ENCODE measurements at places on chromosomes 11 and 22.

GRCh38 chr11:27447288-27448183, 25.1 kb downstream of the LGR4 start:
- no peak for DNase-seq

GRCh38 chr22:33047744-33048143, 10.4 kb downstream of the SYN3 start:
- no peak for DNase-seq

DNA sequence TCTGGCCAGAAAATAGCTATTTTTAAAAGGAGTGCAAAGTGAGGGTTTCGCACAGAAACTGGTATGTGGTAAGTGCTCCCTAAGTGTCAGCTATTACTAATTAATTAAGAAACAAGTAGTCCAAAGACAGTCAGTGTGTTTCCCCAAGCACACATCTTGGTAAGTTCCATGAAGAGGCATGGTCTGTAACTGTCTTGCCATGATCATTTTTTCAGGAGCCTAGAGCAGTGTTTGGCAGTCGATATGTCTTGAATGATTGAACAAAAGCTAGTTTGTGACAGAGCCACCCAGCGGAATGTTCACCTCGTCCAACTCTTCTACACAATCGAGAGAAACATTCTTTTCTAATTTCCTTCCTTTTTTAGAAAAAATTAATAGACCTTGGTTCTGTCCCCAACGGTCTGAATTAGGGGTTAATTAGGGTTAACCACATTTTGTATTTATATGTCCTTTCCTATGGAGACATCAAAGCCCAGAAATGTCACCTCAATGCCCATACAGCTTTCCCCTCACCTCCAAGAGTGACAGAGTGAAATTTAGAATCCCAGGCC, 57.6 kb upstream of the FTH1 start:
- DNase-seq, result no peak

DNA sequence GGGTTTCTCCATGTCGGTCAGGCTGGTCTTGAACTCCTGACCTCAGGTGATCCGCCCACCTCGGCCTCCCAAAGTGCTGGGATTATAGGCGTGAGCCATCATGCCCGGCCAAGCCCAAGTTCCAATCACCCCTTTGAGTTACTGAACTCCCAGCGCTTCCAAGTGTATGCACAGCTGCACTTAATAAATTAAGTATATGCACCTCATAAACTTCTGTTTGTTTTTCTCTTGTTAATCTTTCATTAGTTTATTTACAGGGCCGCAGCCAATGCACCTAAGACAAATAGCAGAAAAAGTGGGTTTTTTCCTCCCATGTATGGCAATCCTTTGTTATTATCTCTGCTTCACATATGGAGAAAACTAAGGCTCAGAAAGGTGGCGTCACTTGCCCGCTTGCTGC, 21.3 kb downstream of the SYN3 start:
- DNase-seq, result no peak

DNA sequence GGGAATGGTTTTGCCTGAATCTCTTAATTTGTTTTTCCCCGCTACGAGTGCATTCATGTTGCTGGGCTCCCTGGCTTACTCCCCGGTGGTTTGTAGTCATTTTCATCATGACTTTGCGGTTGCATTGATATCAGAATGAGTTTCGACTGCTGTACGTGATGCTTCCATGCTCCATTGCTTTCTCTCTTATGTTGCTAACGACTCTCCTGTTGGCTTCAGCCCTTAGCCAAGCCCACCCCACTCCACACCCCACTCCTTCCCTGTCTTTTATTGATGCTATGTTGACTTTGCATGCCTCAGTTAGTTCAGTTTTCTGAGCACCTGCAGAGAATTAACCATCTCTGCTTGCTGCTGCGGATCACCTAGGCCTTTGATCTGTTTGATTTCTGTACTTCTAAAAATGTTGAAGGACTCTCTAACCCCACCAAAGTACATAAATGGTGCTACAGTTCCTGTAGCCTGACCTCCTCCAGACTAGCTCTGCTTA, 65.3 kb downstream of the ARFGAP2 start:
- DNase-seq, result peak; percentile 94

- no peak for DNase-seq
Measured at GRCh38 chr11:21820176-21820575, 372.7 kb upstream of the ANO5 start.

DNA sequence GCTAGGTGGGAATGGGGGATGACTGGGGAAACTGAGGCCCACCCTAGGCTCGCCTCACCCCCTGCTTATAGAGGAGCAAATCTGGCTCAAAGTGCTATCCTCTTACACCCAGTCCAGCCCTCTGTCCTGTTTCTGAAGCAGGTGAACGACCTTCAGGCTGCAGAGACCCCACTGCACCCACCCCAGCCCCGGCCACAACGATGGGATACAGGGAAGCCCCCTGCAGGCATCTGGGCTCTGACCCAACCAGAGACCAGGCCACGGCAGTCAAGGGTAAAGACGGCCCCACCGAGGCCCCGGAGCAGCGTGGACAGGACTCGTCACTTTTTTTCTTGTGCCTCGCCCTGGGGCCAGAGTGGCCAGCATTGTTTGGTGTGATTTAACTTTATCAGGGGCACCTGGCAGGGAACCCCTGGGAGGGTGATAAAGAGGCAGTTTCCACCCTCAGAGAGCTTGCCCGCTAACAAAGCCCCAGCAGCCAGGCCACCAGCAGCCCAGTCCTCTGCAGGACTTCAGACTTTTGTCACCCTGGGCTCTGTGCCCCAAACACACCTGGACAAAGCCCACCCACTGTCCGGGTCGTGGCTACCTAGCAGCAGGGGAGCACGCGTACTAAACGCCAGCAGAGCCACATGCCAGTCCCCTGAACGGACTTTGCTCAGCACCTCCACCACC, 612.6 kb downstream of the TBC1D22A start:
- no peak for DNase-seq

DNA sequence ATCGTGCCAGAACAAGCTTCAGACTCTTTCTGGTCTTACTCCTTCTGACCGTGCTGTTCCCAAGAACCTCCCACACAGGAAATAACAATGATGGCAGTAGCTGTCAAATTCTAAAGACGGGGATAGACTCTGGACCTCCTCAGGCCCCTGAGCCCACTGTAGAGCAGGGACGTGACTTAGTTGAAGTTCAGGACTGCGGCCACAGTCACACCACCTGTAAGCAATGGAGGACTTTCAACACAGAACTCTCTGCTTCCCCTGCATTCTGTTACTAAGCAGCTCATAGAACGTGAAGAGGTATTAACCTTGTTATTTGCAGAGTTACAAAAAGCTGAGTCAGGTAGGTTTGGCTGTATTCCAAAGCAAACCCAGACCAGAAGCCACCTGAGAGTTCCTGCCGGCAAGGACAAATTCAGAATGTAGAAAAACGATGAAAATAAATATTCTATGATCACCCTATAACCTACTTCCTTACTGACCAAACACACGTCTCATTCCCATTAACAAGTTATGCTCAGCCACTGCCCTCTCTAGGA, 12.7 kb downstream of the TMEM45B start:
- no peak for DNase-seq

GRCh38 chr11:120065176-120065575, 72.7 kb downstream of the TRIM29 start:
- DNase-seq, result no peak

DNA sequence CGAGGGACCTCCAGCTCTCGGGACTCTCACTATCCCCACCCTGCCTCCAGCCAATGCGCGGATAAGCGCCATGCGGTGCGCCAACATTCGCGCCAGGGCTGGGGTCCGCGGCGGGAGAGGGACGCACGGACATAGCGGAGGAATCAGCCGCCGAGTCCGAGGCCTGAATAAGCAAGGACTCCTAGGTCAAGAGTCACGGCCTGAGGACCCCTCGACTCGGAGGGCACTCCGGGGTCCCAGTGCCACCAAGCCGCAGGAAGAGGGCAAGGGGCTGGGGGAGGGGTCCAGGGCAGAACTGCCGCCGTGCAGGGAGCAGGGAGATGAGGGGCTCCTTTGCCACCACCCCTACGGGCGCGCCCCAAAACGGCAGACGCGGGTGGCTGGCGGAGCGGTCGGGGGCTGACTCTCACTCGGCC, 552 bp downstream of the DSCAML1 start:
- DNase-seq, result no peak

DNA sequence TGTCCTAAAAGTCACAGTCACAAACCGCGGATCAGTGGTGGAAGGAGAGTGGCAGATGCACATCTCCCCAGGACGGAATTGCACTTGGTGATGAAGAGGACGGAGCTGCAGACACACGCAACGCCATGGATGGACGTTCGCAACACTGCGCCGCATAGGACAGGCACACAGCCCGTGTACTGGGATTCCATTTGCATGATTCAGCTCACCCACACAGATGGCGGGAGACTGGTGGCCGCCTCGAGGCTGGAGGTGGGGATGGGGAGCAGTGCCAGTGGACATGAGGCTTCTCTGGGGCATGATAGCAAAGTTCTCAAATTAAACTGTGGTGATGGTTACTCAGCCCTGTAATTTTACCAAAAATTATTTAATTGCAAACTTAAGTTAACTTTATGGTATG, 37.4 kb downstream of the DUSP8 start:
- no peak for DNase-seq

DNA sequence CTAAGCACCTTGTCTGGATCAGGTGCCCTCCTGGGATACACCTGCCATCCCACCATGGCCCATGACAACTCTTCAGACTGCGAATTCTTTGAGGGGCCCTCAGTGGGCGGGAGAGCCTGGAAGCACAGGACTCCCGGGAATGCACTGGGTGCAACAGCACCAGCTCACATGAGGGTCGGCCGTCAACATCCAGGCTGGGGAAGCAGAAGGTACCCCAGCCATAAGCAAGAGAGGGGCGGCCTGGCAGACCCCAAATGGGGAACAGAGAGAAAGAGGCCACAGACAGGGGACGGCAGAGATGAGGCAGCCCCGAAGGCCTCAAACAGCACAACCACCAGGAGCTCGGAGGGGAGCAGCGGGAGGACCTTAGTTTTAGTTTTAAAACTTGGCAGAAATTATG, 94.4 kb downstream of the PHF21B start:
- DNase-seq, result no peak

- no peak for DNase-seq
Measured at GRCh38 chr11:94678236-94678635, 89.9 kb upstream of the AMOTL1 start.

GRCh38 chr22:23387827-23388516, 192.1 kb downstream of the IGLL1 start:
- no peak for DNase-seq

DNA sequence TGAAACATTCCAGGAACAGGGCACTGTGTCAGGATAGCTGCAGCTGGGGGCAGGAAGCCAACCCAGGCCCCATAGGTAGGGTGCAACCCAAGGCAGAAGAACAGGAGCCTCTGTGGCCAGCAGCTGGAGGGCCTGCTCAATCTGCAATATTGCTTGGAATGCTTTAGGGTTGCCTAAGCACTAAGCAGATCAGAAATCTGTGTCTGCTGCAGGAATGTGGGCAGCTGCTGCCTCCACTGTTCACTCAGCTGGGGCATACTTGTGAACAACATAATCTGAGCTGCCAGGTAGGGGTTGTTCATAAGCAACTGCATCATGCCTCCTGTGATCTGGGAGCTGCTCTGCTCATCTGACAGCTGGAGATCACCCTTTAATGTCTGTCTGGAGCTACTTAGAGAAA, 1.7 kb downstream of the UBQLNL start:
- no peak for DNase-seq

GRCh38 chr22:44184006-44184405, 3.3 kb downstream of the PARVG start:
- no peak for DNase-seq

DNA sequence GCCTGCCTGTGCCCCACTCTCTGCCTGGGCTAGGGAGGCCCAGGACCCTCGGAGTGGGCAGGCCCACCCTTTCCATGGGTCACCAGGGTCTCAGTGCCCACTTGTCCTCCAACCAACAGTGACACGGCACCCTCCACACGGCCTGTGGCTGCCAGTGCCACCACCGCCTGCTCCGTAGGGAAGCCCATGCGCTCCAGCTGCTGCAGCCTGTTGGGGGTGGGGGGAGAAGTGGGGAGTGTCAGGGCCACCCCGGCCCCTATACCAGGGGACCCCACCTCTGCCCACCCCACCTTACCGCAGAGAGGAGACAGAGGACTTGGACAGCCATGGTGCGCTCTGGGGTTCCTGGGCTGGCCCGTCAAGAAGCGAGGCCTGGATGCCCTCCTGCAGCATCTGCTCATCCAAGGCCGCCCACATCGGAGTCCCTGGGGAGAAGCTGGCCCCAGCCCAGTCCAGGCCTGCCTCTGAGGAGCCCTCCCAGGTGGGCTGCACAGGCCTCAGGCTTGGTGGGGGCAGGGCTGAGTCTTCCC, 7.7 kb downstream of the RHBDD3 start:
- no peak for DNase-seq

- DNase-seq, result no peak
Measured at GRCh38 chr11:112511911-112512310, 251.3 kb upstream of the PLET1 start.

DNA sequence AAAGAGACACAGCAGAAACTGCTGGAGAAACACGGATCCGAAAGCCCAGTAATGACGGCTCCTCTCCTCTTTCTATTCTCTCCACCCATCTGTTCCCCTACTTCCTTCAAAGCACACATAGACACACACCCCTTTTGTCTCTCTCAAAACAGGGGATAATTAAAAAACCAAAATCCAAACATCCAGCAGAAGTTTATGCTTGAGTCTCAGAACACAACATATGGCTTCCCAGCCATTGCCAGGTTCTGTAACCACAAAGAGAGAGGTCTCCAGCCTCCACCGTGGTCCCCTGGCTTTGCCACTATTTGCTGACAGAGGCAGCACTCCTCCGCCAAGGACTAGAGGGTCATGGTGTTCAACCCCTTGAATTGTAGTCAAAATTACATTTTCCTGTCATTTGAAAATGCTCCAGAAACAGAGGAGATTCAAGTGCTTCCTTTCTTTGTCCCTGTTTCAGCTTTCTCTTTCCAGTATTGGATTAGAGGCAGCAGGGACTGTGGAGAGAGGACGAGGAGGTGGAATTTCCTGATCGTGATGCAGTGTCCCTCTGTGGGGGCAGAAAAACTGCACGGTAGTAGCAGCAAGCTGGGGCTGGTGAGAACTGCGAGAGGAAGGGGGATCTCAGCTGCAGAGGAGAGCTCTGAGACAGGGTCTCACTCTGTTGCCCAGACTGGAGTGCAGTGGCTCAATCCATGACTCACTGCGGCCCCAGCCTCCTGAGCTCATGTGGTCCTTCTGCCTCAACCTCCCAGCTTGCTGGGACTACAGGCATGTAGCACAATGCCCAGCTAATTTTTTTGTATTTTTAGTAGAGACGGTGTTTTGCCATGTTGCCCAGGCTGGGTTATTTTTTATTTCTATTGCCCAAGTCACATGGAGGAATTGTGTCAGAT, 60.3 kb downstream of the UBASH3B start:
- no peak for DNase-seq

DNA sequence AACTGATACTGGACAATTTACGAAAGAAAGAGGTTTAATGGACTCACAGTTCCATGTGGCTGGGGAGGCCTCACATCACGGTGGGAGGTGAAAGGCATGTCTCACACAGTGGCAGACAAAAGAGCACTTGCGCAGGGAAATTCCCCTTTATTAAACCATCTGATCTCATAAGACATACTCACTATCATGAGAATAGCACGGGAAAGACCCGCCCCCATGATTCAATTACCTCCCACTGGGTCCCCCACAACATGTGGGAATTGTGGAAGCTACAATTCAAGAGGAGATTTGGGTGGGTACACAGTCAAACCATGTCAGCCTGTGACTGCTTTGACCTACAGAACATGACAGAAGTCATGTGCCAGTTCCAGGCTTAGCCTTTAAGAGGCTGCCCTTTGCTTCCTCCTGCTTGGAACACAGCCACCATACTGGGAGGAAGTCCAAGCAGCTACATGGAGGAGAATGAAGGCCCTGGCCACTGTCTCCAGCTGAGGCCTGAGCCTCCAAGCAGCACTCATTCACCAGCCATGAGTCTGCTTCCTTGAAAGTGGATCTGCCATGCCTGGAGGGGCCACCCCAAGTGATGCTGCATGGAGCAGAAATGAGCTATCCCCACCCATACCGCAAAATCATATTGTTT, 10.9 kb upstream of the GAL start:
- DNase-seq, result no peak

All from NCI-H2107 (cell line).